ENCODE measurements at places on chromosomes 12 and 14.

DNA sequence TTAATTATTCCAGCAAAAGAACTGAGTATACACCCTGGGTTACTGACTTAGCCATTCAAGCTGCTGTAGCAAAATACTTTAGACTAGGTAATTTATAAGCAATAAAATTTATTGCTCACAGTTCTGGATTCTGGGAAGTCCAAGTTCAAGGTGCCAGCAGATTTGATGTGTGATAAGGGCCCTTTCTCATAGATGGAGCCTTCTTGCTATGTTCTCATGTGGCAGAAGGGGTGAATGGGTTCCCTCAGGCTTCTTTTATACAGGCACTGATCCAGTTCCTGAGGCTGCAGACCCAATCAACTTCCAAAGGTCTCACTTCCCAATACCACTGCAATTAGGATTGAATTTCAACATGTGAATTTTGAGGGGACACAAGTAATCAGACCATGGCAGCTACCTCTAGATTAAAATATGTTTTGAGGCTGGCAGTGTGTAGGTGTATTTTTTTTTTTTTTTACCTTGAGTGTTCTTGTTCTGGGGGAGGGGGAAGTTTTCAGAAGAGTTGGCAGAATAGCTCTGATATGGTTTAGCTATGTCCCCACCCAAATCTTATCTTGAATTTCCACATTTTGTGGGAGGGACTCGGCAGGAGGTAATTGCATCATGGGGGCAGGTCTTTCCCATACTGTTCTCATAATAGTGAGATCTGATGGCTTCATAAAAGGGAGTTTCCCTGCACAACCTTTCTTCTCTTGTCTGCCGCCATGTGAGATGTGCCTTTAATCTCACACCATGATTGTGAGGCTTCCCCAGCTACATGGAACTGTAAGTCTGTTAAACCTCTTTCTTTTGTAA is 178.2 kb downstream of the RASSF9 start:
- DNase-seq: no peak

GRCh38 chr12:53115112-53115890 is 12.0 kb downstream of the SOAT2 start:
- no peak for DNase-seq

GRCh38 chr12:39467432-39467870 is 24.5 kb upstream of the KIF21A start:
- DNase-seq: peak; percentile 17

DNA sequence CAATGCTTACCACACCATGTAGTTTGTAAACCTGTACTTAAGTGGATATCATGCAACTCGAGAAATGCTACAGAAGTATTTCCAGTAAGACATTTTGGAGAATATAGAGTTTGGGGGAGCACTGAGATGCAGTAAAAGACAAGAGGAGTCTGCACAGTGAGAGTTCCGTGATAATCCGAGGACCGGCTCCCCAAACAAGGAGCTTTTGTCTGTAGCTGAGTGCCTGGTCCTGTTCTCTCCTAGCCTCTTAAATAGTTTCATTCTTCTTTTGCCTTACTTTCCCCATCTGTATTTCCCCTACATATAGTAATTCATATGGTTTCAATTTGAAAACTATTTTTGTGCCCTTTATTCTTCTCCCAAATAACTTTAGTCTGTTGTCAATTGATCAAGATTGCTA is 364.1 kb downstream of the EGLN3 start:
- no peak for DNase-seq

DNA sequence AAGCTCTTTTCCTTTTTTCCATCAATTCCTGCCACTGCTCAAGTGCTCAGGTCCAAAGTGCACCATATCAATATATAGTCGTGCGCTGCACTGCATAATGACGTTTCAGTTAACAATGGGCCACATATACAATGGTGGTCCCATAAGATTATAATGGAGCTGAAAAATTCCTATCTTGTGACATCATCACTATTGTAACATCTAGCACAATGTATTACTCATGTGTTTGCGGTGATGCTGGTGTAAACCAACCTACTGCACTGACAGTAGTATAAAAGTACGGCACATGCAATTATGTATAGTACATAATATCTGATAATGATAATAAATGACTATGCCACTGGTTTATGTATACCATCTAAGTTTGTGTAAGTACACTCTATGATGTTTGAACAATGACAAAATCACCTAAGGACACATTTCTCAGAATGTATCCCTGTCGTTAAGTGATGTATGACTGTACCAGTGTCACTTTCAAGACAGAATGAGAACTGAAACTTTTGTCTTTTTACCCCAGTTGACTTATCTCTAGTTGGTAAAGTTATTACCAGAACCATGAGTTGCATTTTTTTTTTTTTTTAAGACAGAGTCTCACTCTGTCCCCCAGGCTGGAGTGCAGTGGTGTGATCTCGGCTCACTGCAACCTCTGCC is 53.7 kb upstream of the INSM2 start:
- peak; percentile 58 for DNase-seq

DNA sequence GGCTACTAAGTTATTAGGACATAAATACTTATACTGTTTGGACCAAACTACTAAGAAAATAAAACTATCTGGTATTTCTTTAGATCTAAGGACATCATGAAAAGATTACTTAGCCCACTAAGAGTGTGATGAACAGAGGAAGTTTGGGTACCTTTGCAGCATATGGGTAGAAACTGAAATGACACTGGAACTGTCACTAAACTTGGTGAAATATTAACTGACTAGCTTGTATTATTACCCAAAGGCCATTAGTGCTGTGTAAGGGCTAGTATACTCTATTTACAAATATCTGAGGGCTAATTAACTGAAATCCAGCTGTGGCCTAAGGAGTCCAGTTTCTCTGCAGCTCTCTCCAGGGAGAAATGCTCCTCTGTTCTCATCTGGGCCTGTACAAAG is 45.5 kb downstream of the PAWR start:
- no peak for DNase-seq

DNA sequence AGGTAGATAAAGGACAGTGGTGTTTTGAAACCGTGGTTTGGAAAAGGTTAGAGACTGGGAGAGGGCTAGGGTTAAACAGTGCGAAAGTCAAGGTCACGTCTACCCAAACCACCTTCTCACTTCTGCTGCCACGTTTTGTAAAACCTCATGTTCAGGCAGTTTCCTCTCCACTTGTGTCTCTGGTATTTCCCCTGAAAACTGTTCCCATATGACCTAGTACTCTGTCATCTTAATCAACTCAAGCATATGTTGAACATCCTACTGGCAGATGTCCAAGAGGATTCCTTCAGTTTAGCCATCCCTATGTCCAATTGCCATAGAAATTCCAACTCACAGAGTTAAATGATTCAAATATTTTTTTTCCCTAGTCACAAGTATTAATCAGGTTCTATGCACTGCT is 17.4 kb downstream of the CLEC4C start:
- no peak for DNase-seq

- DNase-seq: no peak
Observed at GRCh38 chr12:4312251-4312650, 8.8 kb upstream of the TIGAR start.

GRCh38 chr12:91774434-91774921 is 371.2 kb downstream of the BTG1 start:
- no peak for DNase-seq

DNA sequence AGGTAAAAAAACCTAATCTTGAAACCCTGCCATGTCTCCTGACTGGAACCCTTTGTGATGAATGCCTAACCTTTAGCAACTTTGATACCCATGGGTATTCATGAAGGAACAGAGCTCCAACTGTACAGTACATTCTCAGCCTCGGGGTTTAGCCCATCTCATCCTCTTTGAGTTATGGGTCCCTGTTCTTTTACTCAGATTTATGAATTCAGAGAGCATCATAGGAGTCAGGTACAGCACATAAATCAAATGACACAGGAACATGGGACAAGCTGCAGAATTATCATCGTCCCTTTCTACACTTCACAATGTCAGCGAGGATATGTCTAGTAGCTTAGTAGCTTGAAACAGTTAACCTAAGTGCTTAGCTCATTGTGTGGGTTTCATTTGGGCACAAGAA is 527.4 kb downstream of the NOVA1 start:
- no peak for DNase-seq

DNA sequence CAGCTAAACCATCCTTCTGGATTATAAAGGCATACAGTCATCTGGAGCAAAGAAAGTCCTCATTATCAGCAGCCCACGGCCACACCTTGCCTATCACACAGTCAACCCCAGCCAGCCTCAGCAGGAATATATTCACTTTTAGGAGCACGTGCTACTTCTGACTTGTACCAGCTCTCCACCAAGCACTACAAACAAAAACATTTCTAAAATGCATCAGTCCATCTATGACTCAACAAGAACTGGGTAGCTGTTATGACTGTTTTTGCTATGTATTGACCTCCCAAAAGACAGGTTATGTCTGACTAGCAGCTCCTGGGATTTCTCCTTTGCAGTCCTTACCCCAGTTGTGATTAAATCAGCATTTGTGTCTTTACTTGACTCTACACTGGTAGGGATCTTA is 31.2 kb downstream of the NUAK1 start:
- DNase-seq: no peak

GRCh38 chr14:50257732-50258131 is 26.4 kb upstream of the SOS2 start:
- DNase-seq: no peak

DNA sequence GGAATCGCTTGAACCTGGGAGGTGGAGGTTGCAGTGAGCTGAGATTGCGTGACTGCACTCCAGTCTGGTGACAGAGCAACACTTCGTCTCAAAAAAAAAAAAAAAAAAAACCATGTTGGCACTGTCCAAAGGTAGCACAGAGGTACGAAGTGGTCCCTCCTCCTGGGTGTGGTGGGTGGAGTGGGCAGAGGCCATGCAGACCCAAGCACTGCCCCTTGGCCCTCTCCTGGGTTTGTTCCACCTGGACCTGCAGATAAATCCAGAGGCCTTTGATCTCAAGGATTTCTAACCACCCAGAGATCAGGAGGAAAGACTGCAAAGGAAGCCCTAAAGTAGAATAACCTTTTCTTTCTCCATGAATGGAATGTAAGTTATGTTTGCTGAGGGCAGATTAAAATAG is 8.7 kb upstream of the GALNT6 start:
- no peak for DNase-seq

- DNase-seq: no peak
Observed at GRCh38 chr14:71856199-71856919, 75.9 kb upstream of the RGS6 start.

DNA sequence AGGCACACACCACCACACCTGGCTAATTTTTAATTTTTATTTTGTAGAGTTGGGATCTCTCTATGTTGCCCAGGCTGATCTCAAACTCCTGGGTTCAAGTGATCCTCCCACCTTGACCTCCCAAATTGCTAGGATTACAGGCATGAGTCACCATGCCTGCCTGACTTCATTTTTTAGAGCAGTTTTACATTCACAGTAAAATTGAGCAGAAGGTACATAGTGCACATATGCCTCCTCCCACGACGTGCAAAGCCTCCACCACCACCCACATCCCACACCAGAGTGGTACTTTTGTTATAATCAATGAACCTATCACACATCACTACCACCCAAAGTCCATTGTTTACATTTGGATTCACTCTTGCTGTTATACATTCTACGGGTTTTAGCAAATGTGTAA is 62.5 kb upstream of the PLEKHG3 start:
- no peak for DNase-seq

GRCh38 chr14:35669782-35670181 is 135.8 kb downstream of the INSM2 start:
- peak; percentile 19 for DNase-seq

DNA sequence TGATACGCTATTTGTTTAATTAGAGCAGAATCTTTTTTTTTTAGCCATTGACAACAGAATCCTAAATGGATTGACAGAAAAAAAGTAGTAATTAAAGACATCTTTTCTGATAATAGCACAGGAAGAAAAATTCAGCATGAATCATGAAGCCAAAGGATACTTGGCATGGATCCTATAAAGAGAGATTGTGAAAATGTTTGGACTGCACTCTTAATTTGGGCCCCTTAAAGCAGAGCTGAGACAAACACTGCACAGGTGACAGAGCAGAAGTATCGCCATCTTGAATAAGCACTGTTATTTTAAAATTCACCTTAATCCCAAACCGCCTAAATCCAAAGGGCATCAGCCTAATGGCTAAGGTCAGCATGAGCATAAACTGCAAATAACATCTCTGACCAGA is 48.8 kb upstream of the SEL1L start:
- no peak for DNase-seq

DNA sequence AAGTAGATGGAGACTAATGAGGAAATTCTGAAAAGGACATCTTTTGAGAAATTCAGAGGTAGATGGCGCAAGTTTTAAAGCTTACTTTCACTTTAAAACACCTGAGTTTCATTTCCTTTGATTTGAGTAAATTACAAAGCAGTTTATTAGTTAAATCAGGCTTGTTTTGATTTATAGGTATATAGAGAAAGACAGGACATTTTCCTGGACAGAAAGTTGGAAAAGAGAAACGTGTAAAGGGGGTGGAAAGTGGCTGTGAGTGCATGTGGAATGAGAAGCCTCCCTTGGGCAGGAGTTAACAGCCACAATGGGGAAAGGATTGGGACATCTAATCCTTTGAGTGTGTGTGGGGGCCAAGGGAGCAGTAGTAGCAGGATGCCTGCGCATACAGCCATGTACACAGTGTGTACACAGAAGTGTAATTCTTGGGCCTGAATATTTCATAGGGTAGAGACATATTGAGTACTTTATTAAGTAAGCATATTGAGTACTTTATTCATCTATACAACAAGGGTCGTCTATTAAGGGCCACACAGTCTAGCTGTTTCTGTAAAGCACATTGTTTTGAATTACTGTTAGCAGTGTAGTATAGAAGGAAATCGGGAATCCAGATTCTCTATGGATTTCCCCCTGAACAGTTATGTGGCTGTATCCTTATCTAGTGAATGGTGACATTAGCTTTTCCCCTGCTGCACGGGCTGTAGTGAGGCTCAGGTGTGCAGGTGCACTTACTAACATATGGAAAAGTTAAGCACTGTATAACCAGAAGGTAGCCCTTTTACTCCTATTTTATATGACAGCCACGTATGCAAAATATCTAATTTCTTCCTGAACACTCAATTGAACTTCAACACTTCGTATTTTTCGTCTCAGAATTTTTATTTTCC is 19.1 kb downstream of the MARK3 start:
- no peak for DNase-seq

DNA sequence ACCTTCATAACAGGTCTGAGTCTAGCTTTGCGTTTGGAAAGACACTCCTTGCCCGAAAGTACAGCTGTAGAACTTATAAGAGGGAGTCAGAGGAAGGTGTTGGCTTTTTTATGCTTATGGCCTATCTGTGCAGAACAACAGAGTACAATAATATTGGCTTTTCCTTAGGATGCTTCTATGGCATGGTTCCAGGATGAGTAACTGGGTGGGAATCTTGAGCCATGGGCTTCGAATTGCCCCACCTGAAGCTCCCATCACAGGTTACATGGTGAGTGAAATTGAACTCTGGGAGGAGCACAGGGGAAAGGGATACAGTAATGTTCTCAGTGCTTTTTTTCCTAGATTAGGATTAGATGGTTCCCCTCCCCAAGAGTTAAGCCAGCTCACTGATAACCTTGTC is 13.0 kb downstream of the PARP2 start:
- DNase-seq: no peak

Data from RKO (cell line).